Hematopoietic multipotent progenitor cell treated with erythropoietin and hydrocortisone succinate and interleukin-3 and kit ligand, for 15 days (in vitro differentiated cells): ENCODE measurements at places on chromosomes 5 and 9.

DNA sequence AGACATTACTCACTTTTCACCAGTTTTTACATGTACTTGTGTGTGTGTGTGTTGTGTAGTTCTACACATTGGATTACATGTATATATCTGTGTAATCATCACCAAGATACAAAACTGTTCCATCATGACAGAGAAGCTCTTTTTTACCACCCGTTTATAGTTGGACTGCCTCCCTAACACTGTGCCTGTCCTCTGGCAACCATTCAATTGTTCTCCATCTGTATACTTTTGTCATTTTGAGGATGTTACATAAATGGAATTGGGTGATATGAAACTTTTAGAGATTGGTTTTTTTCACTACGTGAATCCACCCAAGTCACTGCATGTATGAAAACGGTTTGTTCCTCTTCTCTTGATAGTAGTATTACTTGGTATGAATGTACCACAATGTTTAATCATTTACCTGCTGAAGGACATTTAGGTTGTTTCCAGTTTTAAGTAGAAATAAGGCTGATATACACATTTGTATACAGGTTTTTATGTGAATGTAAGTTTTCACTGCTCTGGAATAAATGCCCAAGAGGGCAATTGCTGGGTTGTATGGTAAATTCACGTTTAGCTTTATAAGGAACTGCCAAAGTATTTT, 126.2 kb downstream of the MAPKAP1 start:
- no peak for DNase-seq

- DNase-seq, result no peak
These were observed 252.5 kb upstream of the SEMA6A start for GRCh38 chr5:116827078-116827477.

- DNase-seq, result peak; percentile 72
These were observed 57.7 kb downstream of the APC start for GRCh38 chr5:112795342-112795741.

DNA sequence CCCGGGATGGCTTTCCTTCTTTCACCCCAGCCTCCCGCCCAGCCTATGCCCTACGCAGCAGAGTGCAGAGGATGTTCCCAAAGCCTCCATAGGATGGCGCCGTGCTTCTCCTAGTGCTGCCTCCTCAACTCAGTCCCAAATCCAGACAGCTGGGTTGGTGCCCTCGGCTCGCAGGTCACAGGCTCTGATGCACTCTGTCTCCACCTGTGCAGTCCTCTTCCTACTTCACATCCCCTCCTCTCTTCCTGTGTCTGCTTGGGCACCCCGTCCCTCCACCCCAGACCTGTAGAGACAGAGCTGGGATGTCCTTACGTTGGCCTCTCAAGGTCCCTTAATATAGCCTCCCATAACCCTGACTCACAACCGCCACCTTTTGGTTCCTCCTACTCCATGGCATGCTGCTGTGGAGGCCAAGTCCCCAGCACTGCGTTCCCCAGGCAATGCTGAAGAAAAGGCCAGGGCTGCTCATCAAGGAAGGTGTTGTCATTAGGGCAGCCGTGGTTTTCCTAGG, 314.4 kb downstream of the GADD45G start:
- DNase-seq, result no peak

- no peak for DNase-seq
These were observed 326.0 kb downstream of the NPR3 start for GRCh38 chr5:33037076-33037475.

GRCh38 chr9:126453156-126453963, 126.7 kb downstream of the MVB12B start:
- no peak for DNase-seq

GRCh38 chr5:156396063-156396829, 69.3 kb downstream of the SGCD start:
- no peak for DNase-seq

DNA sequence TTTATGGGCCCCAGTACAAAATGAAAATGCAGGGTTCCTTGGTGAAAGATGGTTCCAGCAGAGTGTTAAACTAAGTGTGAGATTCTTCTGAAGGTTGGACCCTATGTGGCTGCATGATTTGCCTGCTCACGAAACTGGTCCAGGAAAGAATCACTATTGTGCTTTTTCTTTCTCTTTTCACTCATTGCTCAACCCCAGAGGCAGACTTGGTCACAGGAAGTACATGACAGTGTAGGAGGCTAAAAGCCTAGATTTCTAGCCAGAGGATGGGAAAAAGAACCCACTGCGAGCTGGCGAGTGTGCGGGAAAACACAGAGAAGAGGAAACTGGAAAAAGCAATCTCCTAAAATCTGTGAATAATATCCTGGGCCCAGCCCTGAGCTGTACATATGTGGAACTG, 18.6 kb downstream of the SLC36A2 start:
- DNase-seq, result no peak

DNA sequence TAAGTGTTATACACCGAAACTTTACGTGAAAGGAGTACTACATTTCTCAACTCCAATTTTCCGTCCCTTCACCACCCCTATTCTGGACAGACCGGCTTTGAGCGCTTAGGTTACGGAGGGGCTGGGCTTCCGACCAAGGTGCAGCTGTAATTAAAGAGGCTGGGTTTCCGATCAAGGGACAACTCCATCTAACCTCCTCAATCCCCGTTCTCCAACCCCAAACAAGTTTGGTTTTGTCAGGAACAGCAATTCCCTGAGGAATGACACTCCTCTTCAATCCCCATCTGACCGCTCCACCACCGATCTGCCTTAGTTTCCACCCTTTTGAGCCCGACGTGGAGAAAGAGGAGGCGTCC, 577 bp downstream of the TUT7 start:
- peak; percentile 38 for DNase-seq
